Nucleus accumbens (tissue), 56 donors: ENCODE measurements at places on chromosomes 2 and 18.

DNA sequence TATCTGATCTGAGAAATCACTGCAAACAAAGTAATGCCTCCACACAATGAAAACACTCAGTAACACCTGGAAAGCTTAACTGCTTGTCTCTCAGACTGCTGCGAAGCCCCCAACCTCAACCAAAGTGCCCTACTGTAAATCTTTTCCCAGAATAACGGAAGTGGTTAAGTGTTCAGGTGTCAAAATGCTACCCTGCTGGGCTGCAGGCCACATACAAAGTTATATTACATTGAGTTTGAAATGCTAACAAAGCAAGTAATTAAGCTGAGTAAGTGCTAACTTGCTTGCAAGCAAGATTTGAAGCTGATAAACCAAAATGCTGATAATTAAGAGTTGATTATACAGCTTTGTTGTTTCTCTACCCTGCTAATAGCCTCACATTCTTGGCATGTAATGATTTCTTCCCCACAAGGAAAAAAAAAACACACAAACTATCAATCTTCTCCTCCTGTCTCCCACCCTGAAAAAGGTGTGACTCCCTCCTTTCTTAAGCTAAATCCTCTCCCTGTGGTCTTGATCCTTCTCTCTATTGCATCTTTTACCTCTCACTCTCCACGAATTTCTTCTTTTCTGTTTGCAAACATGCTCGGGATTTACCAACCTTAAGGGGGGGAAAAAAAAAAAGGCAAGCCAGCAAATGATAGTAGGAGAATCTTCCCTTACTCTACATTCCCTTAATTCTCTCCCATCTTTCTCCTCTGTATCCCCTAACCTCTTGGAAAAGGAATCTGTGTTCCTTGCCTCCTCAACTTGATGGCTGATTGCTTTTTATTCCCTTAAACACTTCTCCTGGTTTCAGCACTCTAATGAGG, 266.8 kb upstream of the SIX3 start:
- no peak for DNase-seq

- DNase-seq = no peak
Observed at GRCh38 chr2:7752291-7752690, 835.1 kb downstream of the RNF144A start.

- DNase-seq = no peak
Observed at GRCh38 chr2:37318401-37318800, 6.2 kb downstream of the PRKD3 start.

- no peak for DNase-seq
Observed at GRCh38 chr2:192072261-192072660, 122.5 kb downstream of the TMEFF2 start.

- DNase-seq = no peak
Observed at GRCh38 chr18:35063875-35064690, 22.9 kb downstream of the MAPRE2 start.

DNA sequence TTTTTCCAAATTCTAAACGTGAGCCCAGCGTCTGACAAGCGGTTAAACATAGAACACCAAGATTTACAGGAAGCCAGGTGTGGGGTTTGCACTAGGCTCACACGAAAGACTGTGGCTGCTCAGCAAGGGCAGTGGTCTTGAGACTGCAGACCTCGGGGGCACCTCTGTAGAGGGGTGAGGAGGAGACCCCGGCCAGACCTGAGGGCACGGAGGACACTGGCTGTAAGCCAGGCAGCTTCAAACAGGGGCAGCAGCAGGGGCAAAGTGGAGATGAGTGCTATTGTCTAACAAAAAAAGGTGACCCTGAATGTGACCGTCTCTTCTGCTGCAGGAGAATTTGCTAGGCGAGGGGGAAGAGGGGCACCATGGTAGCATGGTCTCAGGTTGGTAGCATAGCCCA, 140.3 kb downstream of the CYP26B1 start:
- no peak for DNase-seq

DNA sequence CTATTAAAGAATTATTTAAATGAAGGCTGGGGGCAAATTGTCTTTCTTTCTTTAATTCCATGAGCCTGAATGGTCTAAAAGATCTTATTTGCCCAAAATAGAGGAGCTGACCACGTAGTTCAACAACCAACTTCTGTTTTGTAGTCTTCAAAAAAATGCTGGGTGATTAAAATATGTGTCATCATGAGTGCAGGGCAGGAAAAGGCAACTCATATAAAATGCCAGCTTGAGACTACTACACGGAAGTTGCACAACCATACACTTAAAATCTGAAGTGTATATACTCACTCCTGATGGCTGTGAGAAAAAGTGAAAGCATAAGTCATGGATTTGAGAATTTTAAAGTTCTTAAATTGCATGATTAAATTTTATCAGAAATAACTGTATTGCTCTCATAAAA, 210.9 kb downstream of the DYM start:
- no peak for DNase-seq

DNA sequence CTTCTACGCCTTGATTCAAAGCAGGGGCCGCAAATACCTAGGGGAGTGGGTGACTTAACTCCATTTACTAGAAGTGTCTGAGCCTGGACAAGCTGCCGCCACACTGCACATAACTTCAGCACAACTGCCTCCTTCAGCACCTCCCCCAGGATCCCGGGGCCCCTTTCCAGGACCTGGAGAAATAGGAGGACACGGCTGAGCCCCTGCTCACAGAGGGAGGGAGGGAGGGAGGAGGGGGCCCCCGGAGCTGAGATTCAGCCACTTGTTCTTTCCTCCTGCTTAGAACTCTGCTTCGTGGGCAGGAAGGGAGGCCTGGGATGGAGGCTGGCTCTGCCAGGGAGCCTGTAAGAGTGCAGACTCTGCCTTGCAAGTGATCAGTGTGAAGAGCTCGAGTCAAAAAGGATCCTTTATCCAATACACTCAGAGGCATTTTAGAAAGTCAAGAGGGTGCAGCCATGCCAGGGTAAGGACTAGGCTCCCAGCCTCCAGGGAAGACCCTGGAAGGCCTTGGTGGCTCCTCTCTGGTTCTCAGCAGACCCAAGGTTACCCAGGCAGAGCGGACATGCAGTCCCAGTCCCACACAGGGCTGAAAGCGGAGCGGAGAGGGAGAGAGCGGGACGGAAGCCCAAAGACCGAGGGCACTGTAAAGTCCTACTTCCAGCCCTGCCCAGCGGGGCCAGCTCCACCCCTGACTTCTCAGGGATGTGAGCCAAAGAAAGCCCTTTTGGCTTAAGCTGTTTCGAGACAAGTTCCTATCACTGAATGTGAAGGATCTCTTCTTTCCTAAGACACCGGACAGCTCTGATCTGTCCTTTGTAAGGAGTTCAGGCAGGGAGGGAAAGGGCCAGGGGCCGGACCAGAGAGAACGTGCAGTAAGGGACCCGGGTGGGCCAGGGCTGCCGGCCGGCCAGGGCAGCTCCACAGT, 8.6 kb upstream of the ARMC9 start:
- DNase-seq = no peak

DNA sequence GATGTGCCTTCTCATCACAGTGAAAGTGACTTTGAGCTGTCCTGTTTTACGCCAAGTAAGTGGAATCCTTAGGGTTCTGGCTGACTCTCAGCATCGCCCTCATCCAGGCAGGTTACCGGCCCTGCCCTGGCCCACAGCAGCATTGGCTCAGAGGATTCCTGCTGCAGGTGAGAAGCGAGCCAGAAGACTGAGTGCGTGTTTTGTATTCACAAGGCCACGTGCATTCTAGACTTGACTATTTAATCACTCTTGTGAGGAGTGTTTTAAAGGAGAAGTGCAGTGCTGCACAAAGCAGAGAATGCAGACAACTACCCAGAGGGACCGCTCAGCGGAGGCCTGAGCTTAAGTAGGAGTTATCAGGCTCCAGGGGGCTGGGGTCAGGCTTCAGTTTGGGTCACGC, 48.3 kb downstream of the LAMA3 start:
- no peak for DNase-seq

DNA sequence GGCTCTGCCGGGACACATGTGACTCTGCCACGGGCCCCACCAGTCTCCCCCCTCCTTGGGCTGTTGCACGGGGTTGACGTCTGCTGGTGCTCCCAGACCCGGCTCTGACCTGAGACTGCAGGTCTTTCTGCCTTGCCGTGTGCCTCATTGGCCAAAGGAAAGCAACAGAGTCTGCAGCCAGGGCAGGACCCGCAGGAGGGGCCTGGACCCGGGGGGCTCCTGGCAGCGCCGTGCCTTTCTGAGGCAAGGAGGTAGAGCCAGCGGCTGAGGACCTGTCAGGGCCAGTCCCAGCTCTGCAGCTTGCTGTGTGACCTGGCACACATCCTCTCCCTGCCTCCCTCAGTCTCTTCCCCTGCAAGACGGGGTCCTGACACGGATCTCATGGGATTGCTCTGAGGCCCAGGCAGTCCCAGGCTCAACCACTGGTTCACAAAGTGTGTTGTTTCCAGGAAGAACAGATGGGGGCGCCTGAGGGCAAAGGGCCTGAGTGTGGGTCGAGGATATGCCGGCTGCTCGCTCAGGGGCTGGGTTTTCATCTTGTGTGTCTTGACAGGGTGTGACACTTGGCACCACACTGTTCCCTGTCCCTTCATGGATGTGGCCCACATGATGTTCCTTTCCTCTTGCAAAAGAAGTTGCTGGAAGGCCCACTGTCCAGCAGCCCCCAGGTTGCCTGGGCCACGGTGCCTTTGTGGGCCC, 9.0 kb downstream of the CAPN10 start:
- DNase-seq = no peak

DNA sequence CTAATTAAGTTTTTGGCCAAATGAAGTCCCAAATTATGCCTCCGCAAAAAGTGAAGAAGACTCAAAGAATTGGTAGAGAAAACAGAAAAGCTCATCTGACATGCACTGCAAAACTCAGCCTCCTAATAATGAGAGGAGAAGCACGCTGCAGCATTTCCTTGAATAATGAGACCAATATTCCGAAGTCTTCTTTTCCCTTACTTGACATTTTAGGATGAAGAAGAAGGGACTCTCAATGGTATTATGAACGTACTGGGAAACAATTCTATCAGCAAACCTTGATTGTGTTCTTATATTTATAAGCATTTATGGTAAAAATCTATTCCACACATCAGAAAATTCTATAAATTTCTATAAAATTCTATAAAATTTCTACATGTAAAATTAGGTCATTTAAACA, 733.9 kb upstream of the ACVR2A start:
- DNase-seq = no peak

DNA sequence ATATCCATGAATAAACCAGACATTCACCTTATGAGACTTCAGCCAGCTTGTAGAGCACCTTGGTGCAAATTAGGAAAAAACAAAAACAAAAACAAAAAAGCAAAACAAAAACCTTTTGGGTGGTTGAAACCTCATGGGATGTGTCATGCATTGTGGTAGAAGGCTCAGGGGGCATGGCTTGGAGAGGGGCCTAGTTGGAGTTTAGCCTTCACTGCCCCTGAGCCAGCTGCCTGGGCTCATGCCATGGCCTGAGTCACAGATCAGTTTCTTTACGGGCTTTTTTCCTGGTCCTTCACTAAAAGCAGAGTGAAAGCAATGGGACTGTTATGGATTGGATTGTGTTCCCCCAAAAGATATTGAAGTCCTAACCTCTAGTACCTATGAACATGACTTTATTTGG, 22.0 kb upstream of the DAPL1 start:
- peak; percentile 65 for DNase-seq

- no peak for DNase-seq
Observed at GRCh38 chr18:59537579-59537978, 159.6 kb downstream of the CCBE1 start.

- DNase-seq = no peak
Observed at GRCh38 chr18:3721771-3722648, 272.0 kb downstream of the TGIF1 start.

DNA sequence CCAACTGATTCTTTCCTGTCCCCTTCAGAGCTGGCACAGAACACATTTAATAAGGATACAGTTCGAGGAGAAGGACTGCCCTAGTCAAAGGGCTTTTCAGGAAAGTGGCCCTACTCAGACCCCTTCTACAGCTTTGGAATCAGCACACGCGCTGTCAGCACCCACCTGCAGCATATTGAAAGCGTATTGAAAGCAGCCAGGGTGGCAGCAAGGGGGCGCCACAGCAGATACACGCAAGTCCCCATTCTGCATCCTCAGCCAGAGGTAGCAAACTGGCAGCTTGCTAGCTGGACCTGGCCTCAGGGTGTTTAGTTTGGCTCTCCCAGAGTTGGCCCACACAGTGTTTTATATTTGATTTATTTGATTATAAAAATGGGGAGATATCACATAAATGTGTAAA, 101.0 kb upstream of the NT5C1B start:
- DNase-seq = no peak

DNA sequence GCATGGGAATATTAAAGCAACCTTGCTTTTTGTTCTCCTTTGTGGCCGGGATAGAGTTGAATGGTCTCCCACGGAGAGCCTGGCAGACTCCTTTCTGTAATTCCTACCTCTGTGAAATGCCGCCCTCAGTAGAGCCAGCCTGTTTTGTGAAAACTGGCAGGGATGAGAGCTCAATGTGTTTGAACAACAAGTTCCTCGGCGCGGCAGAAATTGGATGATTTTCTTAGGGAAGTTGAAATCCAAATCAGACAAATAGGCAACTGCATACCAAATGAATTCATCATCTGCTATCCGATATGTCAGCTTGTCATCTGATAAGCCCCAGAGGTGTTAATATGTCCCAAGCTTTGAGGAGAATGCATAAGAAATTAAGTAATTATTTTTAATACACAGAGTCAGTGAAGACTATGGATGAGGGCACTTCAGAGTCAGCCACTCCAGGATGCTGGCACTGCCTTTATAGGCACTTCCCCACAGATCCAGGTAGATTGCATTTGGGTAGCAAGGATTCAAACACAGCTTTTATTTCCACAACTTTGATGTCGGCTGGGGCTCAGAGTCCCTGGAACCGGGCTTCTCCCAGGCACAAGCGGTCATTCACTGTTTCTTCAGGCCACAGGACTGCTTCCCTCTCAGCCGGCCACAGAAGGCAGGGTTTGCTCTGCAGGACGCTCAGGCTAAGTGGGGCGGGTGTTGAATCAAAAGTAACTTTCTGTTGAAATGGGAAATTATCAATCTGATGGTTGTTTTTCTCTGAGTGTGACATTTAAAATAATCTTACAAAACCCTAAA, 82.8 kb upstream of the REV1 start:
- no peak for DNase-seq

GRCh38 chr18:45106331-45106774, 425.7 kb downstream of the SETBP1 start:
- no peak for DNase-seq

GRCh38 chr2:111235192-111236015, 114.7 kb downstream of the BCL2L11 start:
- DNase-seq = no peak

DNA sequence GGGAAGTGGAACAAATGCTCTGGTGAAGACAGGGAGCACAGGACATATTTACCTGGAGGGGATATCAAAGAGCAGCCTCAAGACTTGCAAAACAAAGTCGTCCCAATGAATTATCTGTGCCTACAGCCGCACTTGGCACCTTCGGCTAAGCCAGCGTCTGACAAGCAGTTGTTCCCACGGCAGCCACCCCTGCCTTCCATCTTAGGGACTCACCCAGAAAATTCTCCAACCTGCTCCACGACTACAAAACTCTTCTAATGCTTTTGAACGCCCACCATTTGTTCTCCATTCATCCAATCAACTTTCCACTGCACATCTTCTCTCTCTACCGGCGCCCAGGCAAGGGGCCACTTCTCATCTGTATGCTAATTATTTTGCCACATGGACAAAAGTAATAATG, 7.0 kb downstream of the MYT1L start:
- DNase-seq = no peak
